Testis (tissue), 5 donors: ENCODE measurements at places on chromosomes 4 and X. TPM values are rescaled to one million over a fixed set of nuclear protein-coding genes. Genes with fewer than 3 reads are reported as not detected.

GRCh38 chr4:149409146-149409545 lies 406.5 kb downstream of the IQCM start:
- H3K36me3 ChIP-seq = no peaks in the 10 kb centered on the region
- H3K27me3 ChIP-seq = no peaks in the 10 kb centered on the region
- H3K4me3 ChIP-seq = no peak overlapping the region
- H3K27ac ChIP-seq = no peak overlapping the region

DNA sequence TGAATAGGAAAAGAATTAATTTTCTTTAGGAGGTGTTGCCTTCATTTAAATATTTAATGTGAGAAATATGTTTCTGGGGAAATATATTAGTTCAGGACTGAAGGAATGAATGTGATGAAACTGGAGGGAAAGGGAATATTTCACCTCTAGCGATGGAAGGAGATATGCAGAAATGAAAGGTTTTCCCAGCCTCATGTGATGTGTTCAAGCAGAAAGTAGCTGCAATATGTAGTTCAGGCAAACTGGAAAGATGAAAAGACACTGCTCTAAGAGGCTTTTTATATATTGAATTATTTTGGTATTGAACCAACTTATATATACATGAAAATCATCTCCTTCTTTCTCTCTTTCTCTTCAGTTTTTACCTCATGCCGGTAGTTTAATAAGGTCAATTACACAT lies 3.4 kb downstream of the GRID2 start:
- no peak overlapping the region for H3K4me3 ChIP-seq
- H3K36me3 ChIP-seq = no peaks in the 10 kb centered on the region
- no peak for DNase-seq
- no peaks in the 10 kb centered on the region for H3K4me1 ChIP-seq
- H3K27ac ChIP-seq = no peak overlapping the region

DNA sequence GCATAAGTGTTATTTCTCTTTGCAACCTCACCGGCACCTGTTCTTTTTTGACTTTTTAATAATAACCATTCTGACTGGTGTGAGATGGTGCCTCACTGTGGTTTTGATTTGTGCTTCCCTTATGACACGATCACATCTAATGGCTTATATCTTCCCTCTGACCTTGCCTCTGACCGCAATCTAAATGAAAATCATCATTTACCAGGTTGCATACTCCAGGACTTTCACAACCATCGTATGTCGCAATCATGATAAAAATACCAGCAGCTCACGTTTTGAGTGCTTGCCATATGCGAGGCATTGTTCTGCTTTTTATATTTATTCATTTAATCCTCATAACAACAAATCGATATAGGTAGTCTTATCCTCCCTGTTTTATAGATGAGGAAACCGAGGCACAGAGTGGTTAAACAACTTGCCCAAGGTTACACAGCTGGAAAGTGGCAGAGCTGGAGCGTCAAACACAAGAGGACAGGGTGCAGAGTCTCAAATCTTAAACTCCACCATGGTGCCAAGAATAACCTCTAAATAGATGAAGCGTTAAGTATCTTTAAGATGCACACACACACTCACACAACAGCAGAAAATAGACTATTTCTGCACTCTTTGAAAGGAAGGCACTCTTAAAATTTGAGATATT lies 102.2 kb downstream of the SEL1L3 start:
- H3K27ac ChIP-seq = no peak overlapping the region
- no peaks in the 10 kb centered on the region for H3K27me3 ChIP-seq
- no peaks in the 10 kb centered on the region for H3K36me3 ChIP-seq
- H3K4me3 ChIP-seq = no peak overlapping the region
- DNase-seq = no peak

GRCh38 chrX:68375803-68376202 lies 57.5 kb downstream of the OPHN1 start:
- H3K27me3 ChIP-seq = no peaks in the 10 kb centered on the region
- H3K4me1 ChIP-seq = no peaks in the 10 kb centered on the region

CT45A2 gene
- total RNA-seq = 0.31 TPM

- no peaks in the 10 kb centered on the region for H3K36me3 ChIP-seq
- H3K4me1 ChIP-seq = no peaks in the 10 kb centered on the region
- H3K27me3 ChIP-seq = no peaks in the 10 kb centered on the region
- no peak overlapping the region for H3K27ac ChIP-seq
- DNase-seq = no peak
- no peak overlapping the region for H3K4me3 ChIP-seq
Measured at GRCh38 chr4:113375964-113376666, 326.7 kb downstream of the ANK2 start.

GRCh38 chr4:85166318-85166717 lies 199.8 kb upstream of the WDFY3 start:
- no peak for DNase-seq
- no peaks in the 10 kb centered on the region for H3K36me3 ChIP-seq
- no peaks in the 10 kb centered on the region for H3K4me1 ChIP-seq
- H3K27me3 ChIP-seq = no peaks in the 10 kb centered on the region
- H3K4me3 ChIP-seq = no peak overlapping the region

- H3K27ac ChIP-seq = no peak overlapping the region
- DNase-seq = no peak
- no peaks in the 10 kb centered on the region for H3K36me3 ChIP-seq
- H3K4me1 ChIP-seq = no peaks in the 10 kb centered on the region
Measured at GRCh38 chrX:69066966-69067525, 98.2 kb downstream of the PJA1 start.

GRCh38 chr4:19135895-19136633 lies 1114.5 kb upstream of the LCORL start:
- no peak overlapping the region for H3K27ac ChIP-seq
- H3K36me3 ChIP-seq = no peaks in the 10 kb centered on the region
- H3K27me3 ChIP-seq = no peaks in the 10 kb centered on the region
- no peaks in the 10 kb centered on the region for H3K4me1 ChIP-seq

DNA sequence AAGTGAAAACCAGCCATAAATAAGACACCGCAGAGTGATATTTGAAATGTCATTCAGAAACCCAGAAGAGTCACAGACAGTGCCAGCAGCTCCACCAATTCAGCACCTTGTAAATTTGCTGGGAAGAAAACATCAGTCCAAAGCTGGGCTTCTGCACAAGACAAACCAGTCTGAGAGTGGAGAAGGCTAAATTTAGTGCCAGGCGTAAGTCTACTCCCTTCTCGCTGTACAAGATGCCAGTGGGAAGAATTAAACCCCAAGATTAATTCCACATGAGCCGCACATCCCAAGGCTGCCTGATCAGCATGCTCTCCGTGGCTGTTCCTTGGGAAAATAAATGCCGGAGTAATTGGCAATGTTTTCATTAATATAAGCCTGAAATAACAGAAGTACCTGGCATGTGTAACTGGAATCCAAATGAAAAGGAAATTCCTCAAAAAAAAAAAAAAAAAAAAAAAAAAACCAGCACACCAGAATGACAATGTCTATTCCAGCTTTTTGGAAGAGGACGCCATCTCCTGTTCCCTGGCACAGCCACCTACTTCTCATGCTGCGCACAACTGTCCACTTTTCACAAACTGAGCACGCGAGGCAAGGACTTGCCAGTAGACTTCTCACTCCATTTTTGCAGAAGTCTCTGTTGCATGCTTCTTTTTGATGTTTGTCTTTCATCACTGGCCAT lies 95.5 kb downstream of the NSUN7 start:
- H3K27me3 ChIP-seq = no peaks in the 10 kb centered on the region
- no peak overlapping the region for H3K27ac ChIP-seq

ARHGAP24 gene
- total RNA-seq = 9.4 TPM

GRCh38 chr4:21882051-21882839 lies 66.3 kb downstream of the KCNIP4 start:
- no peaks in the 10 kb centered on the region for H3K36me3 ChIP-seq
- H3K27ac ChIP-seq = no peak overlapping the region
- H3K4me1 ChIP-seq = no peaks in the 10 kb centered on the region

GRCh38 chrX:152895724-152896420 lies 2.0 kb upstream of the ZNF185 start:
- H3K4me3 ChIP-seq = no peak overlapping the region
- H3K36me3 ChIP-seq = no peaks in the 10 kb centered on the region
- no peak for DNase-seq

DNA sequence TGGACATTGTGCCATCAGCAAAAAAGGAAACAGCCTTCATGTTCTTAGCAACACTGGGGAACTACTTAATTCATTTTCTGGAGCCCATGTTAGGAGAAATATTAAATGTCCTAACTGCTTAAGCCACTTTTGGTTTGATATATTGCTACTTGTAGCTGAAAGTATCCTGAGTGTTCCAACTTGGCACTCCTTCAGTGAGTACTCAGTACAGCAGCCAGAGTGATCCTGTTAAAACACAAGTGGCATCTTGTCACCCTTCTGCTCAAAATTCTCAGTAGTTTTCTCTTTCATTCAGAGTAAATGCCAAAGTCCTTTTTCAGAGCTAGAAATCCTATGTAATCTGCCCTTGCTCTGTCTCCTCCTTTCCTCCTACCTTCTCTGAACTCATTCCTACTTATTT lies 522.0 kb downstream of the GRID2 start:
- H3K4me3 ChIP-seq = no peak overlapping the region
- H3K27ac ChIP-seq = no peak overlapping the region
- no peaks in the 10 kb centered on the region for H3K4me1 ChIP-seq
- H3K27me3 ChIP-seq = no peaks in the 10 kb centered on the region

DNA sequence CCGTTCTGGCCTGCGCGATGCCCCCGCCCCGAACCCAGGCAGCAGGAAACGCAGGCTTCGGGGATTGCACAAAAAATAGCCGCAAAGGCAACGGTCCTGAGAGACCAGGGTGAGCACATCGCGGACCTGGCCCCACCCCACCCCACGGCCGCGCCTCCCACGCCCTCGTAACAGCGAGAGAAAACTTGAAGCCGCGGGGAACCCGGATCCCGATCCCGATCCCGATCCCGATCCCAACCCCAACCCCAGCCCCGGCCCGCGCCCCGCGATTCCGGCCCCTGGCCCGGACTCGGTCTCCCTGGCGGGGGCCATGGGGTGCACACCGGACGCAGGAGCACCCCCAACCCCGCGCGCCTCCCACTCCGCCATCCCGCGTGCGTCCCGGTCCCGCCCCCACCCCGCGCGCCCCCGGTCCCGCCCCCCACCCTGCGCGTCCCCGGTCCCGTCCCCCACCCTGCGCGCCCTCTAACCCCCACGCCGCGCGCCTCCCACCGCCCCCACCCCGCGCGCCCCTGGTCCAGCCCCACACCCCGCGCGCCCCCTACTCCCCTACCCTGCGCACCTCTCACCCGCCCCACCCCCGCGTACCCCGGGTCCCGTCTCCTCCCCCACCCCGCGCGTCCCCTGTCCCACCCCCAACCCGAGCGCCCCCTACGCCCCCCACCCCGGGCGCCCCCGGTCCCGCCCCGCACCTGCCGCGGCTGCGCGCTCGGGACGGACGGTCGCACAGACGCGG lies 29.0 kb downstream of the NOP14 start:
- H3K36me3 ChIP-seq = no peaks in the 10 kb centered on the region
- DNase-seq = peak; percentile 57
- no peaks in the 10 kb centered on the region for H3K27me3 ChIP-seq
- H3K4me3 ChIP-seq = peak overlapping the region; percentile 90
- peaks cover 13% of the 10 kb centered on the region for H3K4me1 ChIP-seq

LIN54 gene
- 14.6 TPM for total RNA-seq

DNA sequence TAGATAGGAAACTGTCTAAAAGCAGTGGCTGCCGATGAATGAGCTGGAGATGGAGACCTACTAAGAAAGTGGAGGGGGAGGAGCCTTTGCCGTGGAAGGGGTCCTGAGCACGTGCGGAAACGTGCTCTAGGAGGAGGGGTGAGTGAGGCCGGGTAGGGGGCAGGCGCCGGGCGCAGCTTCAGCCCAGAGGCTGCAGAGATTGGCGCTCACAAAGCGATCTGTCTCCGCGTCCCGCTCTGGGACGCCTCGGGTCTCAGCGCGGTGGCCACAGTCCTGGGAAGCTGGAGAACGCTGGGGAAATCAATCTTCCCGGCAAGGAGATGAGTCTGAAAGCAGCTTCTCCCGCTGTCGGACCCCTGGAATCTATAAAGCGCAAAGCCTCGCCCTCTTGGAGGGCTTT lies 444 bp upstream of the ARHGAP6 start:
- no peak overlapping the region for H3K27ac ChIP-seq
- DNase-seq = no peak
- no peaks in the 10 kb centered on the region for H3K36me3 ChIP-seq
- H3K4me3 ChIP-seq = peak overlapping the region; percentile 38
- no peaks in the 10 kb centered on the region for H3K4me1 ChIP-seq

- no peak for DNase-seq
- no peaks in the 10 kb centered on the region for H3K27me3 ChIP-seq
- no peaks in the 10 kb centered on the region for H3K4me1 ChIP-seq
- H3K4me3 ChIP-seq = no peak overlapping the region
- H3K27ac ChIP-seq = no peak overlapping the region
Measured at GRCh38 chrX:14932136-14932535, 58.9 kb downstream of the MOSPD2 start.

ABLIM2 gene
- total RNA-seq = 5.2 TPM
